Stimulated activated CD4-positive, alpha-beta T cell treated with anti-CD3 and anti-CD28 coated beads, TNF-alpha, amount 100 ng/mL, for 48 hours (primary cell): ENCODE measurements at places on chromosomes 6 and 20.

DNA sequence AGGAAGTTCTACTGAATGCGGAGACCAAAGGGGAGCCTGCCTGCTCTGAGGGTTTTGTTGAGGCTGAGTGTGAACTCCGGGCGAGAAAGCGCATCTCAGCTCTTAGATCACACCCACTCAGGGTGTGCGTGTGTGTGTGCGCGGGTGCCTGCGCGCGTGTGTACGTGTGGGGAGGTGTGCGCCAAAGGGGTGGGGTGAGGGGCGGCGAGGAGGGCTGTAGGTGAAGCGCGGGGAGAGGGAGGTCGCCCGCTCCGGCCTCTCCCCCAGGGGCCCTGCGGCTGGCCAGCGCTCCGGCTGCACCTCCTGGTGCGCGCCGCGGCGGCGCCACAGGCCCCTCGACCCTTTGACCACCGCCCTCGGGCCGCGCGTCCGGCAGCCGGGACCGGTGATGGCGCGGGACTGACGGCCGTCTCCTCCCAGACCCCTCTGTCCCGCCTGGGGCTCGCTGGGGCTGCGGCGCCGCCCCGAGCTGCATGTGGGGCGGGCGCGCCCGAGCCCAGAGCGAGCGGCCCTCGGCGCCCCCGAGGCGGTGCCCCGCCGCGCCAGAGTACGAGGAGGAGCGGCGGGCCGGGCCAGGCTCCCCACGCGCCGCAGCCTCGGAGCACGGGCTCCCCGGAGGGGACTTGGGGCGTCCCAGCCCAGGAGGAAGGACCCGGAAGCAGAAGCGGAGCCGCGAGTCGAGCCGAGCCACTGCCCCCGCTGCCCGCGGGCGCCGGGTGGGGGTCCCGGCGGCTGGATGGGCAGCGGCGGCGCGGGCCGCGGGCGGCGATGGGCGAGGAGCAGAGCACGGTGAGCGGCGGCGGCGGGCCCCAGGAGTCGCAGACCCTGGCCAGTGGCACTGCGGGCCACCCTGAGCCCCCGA is at the start of gene RNF217:
RNF217 (plus strand) TSS at position 661 of the 862 bp plus-strand sequence; CDS start at position 769, 108 bp downstream.
- no peak for DNase-seq

GRCh38 chr6:155409391-155409790 is 46.2 kb downstream of the NOX3 start:
- DNase-seq = no peak

GRCh38 chr20:62402456-62403150 is 4.5 kb downstream of the CABLES2 start:
- DNase-seq = no peak

DNA sequence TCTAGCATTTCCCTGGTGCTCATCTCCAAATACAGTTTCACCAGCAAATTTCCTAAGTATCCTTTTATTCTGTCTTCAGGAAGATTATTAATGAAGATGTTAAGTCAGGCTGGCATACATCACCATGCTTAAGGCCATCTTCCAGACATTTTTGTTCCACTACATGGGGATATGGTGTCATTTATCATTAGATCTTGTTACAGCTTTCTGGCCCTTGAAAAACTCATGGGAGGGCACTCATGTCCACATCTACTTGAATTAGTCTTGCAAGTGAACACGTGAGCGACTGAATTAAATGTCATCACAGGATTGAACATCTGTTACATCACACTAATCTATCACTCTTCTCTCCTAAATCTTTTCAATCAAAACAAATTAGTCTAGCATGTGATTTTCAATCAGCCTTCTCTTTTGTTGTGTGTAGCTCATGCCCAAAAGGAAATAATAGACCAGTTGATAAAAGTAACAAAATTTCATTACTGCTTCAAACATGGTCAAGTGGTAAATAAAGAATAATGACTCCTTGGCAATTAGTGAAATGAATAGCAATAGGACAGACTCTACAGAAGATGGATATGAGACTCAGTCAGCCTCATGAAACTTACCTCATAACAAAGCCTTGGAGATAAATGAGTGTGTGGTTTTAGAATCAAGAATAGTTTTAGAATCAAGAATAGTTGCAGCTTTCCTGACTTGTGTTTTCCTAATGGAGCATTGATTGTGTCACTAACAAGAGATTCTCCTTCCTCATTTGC is 80.5 kb downstream of the MTFR2 start:
- no peak for DNase-seq

- DNase-seq = no peak
These were observed 7.2 kb upstream of the UQCC2 start for GRCh38 chr6:33718713-33719112.

DNA sequence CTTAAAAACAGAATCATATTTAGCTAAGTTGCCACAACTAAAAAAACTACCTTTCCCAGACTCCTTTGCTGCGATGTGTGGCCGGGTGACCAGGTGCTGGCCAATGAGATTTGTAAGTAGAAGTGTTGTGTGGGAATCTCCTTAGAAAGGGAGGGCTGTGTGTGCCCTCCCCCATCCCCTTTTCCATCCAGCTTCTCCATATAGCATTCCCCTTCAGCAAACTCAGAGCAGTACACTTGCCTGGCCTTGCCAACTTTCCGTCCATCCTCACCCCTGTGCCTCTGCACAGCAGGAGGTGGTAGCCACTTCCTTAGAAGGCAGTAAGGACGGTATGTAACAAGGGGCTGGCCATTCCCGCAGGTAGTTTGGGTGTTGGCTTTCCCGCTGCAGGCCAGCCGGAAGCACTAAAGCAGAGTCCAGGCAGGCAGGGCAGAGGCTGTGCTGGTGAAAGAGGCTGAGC is 22.3 kb upstream of the KCNK16 start:
- DNase-seq = no peak

GRCh38 chr20:37458761-37459160 is 62.3 kb upstream of the NNAT start:
- no peak for DNase-seq

DNA sequence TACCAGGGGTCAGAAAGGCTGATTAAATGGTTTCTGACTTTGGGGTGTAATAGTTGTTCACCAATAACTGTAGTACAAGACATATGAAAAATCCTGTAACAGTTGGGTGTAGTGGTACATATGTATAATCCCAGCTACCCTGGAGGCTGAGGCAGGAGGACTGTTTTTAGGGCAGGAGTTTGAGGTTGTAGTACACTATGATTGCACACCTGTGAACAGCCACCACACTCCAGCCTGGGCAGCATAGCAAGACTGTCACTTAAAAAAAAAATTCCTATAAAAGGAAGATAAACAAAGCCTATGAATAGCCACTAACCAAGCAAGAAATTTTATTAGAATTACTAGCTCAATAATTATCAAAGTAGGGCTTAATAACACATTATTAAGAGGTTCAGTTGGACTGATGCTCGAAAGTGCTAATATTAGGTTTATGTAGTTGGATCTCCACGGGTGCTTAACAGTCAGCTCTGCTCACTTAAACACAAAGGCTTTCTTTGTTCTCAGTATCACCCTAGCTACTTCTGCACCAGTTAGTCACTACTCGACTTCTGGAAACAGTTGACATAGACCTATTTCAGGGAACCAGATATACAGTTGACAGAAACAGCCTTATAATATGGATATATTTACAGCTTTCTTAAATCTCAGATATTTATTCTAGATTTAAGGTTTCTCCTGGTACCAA is 113.0 kb downstream of the MTFR2 start:
- no peak for DNase-seq

- DNase-seq = no peak
These were observed 43.7 kb downstream of the APCDD1L start for GRCh38 chr20:58471193-58472164.

- DNase-seq = no peak
These were observed 61.1 kb downstream of the IL20RA start for GRCh38 chr6:136983687-136984086.

GRCh38 chr6:151585741-151586140 is 91.9 kb downstream of the CCDC170 start:
- DNase-seq = no peak

- no peak for DNase-seq
These were observed 57.5 kb upstream of the BHLHE23 start for GRCh38 chr20:63064310-63064709.

DNA sequence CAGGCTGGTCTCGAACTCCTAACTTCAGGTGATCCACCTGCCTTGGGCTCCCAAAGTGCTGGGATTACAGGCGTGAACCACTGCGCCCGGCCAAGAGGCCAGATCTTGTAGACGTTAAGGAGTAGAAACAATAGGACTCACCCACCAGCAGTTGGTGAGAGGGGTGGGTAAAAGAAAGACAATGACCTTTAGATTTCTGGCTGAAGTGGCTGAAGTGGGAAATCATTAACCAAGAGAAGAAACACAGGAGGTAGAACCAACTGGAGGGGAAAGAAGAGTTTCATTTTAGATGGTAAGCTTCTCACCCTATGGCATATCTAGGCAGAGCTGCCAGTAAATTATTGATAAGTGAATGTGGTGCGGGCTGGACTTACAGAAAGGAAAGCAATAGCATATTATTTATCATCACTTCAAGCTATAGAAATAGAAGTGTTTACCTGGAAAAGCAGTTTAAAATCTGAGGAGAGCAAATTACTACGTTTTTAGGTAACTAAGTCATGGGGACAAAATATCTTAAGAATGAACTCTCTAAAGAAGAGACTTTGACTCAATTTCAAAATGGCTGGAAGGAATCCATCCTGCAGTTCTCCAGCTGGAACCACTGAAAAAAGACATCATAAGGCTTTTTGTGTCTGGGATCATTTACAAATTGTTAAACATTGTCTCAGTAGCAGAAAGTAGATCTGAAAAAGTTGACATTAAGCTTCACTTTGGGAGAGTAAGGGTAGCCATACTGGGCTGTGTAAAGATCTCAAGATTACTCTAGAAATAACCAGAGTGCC is 109.6 kb downstream of the ALDH8A1 start:
- no peak for DNase-seq

- DNase-seq = no peak
These were observed at the start of gene POM121L2 for GRCh38 chr6:27312146-27312949. TSS of gene POM121L2 (minus strand) at chr6:27312273. CDS start at chr6:27312170, 103 bp downstream.

- no peak for DNase-seq
These were observed 77.2 kb downstream of the SSR1 start for GRCh38 chr6:7235712-7236305.

DNA sequence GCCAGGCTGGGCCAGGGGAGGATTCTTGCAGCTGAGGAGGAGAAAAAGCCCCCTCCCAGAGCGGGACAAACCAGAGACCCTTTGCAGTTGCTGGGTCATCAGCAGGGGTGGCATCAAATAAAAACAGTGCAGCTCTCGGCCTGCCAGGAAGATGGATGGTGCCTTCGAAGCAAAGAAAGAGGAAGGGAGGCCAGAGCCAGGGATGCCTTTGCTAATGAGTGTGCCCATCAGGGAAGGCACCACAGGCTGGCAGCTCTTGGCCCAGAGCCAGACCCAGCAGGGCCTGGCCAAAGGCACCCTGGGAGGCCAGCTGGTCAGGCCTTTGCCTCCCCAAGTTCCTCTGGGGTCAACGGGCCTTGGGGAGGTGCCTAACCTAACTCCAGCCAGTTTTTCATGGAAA is 26.3 kb upstream of the ZNF318 start:
- DNase-seq = no peak

DNA sequence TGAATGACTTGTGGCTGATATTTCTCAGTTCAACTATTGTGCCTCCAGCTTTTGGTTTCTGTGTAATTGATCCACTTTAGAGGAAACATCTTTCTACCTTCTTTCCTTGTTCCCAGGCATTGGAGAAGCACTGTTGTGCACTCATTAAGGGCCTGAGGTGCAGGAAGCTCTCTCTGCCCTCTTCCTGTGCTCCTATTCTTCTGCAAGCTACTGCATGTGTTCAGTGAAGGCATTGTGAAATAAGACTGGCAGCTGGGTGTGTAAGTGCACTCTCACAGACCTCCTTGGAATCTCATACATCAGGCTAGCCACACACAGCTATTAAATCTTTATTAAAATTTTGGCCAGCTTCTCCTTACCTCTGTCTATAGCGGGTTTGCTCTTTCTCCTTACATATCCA is 177.8 kb downstream of the OGFRL1 start:
- no peak for DNase-seq

DNA sequence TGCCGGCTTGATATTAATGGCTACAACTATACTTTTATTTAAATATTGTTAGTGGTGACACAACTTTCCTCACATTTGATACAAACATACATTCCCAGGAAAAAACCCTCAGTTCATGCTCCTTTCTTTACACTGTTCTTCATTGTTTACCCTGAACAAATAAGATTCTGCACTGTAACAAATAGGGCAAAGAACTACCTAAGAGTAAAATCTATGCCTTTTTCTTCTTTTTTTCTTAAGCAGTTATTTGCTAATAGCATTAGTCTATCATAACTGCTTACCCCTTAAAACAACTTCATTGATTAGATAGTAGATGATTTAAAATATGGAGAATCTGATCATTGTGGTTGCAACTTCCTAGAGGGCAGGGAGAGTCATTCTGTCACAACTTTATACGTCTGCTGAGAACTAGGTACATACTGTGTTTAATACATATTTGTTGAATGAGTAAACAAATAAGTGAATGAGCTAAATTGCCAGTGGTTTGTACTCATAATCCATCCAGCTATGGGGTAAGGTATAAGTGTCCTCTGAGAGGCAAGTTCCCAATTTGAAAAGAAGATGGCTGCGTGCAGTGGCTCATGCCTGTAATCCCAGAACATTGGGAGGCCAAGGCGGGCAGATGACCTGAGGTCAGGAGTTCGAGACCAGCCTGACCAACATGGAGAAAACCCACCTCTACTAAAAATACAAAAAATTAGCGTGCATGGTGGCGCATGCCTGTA is 161.0 kb downstream of the CDK19 start:
- DNase-seq = no peak

DNA sequence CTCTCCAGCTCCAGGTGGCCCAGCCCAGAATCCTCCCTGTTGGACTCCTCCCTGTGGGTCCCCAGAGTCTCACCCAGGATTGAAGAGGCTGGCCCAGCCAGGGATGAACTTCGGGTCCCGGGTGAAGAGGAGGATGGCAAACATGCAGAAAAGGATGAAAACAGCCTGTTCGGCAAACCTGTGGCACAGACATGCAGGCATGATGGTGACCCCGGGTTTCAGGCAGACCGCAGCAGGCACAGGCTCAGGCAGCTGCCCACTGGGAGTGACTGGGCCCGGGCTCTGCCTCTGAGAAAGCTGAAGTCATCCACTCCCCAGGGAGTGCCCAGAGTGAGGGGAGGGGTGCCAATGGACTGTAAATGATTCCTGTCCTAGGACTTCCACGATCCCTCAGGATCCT is 37.5 kb upstream of the OCSTAMP start:
- no peak for DNase-seq

DNA sequence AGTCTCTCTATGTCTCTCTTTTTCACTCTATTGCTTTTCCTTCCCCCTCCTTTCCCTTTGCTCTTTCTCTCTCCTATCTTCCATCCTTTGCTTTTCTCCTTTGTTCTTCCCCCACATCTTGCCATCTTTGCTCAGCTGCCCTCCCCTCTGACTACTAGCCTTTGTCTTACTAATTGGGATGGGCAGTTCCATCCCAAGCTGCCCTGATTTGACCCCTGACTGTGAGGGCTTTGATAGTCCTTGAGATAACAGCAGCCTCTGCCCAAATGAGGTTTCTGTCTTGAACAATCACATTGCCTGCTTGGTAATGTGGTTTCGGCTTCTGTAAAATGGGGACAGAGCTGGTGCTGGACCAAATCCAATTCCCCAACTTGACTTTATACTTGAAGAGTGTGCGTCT is 327.7 kb downstream of the DHX35 start:
- DNase-seq = no peak

DNA sequence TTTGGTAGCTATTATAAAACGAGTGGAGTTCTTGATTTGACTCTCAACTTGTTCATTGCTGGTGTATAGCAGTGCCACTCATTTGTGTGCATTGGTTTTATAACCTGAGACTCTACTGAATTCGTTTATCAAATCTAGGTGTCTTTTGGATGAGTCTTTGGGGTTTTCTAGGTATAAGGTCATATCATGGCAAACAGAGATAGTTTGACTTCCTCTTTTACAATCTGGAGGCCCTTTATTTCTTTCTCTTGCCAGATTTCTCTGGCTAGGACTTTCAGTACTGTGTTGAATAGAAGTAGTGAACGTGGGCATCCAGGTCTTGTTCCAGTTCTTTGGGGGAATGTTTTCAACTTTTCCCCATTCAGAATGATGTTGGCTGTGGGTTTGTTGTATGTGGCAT is 38.8 kb downstream of the SUMO4 start:
- no peak for DNase-seq
